Muscle of back (tissue), 13 donors: ENCODE measurements at places on chromosomes 4 and X.
A peak's percentile ranks its signal among the peaks of the same experiment; 100 is the strongest.

DNA sequence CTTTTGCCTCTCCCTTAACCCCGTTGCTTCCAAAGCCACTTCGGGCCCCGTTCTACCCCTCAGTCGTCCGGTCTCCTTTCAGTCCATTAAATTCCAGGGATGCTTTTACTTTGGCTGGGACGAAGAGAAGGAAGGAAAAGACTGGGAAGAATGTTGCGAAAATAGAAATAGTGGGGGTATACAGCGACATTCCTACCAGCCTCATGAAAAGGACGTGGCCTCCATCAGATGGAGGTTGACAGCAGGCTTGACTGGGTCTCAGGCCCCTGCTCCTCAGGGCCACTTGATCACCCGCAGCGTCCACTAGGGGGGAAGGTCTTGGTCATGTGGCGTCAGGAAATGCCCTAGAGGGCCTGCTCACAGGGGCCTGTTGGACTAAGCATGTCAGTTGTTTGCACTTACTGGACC, 657 bp upstream of the ANKRD50 start:
- DNase-seq, result no peak

DNA sequence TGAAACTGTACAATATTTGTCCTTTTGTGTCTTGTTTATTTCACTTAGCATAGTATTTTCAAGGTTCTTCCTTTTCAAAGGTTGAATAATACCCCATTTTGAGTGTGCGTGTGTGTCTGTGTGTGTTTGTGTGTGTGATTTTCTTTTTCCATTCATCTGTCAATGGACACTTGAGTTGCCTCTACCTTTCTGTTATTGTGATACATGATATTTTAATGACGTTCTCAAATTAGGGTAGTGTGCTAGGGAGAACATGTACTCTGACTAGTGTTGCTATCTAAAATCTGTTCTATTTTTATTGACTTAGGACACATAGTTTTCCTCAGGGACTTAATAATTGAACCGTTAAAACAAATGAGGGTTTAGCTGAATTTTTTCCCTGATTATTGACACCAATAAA, 9.9 kb downstream of the MMRN1 start:
- DNase-seq, result no peak

DNA sequence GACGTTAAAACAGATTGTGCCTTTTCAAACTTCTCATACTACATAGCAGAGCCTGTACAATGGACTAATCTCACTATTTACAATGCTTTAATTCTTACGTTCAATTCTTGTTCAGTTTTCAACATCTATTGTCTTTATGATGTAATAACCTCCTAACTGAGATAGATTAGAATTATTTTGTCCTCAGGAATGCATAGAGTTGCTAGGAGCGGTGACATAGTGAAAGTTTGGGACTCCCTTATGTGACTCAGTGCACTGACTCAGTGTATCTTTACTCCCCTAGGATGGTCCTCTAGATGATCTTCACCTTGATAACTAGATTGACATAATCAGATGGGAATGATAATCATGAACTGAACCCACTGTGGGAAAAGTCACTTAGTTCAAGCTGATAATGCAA, 151.5 kb downstream of the VEGFC start:
- DNase-seq, result no peak

DNA sequence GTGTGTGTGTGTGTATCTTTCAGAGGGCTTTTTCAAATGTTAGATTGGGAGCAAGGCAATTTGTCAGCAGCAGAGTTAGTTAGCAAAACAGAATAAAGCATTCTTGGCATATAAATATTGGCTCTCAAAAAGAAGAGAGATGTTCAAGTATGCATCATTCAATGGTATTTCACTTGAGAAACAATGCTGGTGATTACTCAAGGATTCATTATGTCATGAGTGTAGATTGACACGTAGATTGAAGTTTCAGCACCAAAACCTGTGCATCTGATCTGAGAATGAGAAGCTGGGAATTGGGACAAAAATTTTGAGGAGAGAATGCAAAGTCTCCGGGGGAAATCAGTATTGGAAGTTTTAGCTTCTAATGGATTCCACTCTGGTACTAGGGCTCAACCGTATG, 241.4 kb downstream of the FRMPD4 start:
- no peak for DNase-seq

DNA sequence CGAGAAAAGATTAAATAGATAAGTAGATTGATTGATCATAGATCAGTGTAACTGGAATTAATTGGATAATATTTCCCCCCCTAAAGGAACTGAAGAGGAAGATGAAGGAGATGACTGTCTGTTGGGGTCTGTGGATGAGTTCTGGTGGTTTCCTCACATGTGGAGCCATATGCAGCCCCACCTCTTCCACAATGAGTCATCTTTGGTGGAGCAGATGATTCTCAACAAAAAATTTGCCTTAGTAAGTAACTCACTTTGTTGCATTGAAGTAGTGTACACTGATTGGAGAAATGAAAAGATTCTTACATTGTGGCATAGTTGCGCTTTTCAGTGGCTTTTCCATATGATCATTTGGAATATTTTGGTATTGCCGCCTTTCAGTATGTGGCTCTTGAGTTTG, 80.4 kb downstream of the NDST3 start:
- DNase-seq, result no peak

DNA sequence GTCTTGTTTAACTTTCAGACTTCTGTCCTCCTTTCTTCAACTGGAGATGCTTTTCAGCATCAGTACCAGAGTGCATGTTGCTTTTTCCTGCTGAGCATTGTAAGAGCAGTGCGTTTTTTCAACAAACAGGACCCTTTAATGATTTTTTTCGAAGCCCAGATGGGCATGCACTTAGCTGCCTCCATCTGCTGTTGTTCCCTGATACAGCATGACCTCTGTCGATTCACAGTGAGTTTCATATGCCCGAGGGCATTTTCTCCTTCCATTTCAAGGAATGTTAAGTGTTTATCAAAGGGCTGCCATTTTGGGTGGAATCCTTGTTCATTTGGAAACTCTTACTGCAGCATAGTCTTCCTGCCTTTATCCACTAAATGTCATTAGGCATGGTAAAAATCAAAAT, 428.6 kb downstream of the DTHD1 start:
- DNase-seq, result no peak

GRCh38 chr4:82499738-82500434, 61.9 kb downstream of the TMEM150C start:
- DNase-seq, result no peak

DNA sequence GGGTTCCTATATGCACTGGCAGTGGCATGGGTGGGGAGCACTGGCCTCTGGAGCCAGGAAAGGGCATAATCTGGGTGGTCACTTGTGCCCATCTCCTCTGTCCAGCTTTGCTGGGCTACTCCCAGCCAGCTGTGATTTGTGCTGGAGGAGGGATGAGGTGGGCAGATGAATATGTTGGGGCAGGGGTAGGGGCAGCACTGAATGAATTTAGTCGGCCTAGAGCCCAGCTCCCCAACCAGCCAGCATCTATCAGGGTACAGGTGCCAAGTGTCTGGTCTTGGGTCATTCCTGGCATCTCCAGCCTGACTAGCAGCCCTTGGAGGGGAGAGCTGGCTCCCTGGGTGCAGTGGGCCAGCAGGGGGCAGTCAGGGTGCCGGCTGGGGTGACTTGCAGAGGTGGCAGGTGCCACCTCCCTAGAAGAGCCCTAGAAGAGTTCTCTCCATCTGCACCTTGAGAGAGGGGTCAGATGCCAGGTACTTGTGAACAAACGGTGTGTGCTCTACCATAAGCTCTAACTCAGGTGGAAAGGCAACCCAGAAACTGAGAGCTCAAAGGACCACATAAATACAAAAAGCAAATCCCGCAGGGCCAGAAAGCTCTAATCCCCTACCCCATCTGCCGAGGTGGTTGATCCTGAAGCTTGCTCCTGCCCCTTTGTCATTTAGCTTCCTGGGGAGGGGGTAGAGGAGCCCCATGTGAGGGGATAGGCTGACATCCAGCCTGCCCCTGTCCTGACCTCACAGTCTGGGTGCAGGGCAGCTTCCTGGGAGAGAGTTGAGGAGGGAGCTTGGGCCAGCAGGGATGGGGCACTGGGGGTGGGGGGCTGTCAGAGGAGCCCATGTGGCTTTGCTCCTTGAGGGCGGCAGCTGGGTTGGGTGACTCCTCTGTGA, 2.2 kb downstream of the SORCS2 start:
- DNase-seq, result no peak

GRCh38 chrX:118761939-118762707, 34.7 kb downstream of the IL13RA1 start:
- DNase-seq, result peak; percentile 43

GRCh38 chrX:49257846-49258748, 6.4 kb downstream of the FOXP3 start:
- DNase-seq, result no peak

- DNase-seq, result no peak
These were observed 133.3 kb upstream of the ZIC3 start for GRCh38 chrX:137432609-137433008.

GRCh38 chr4:152258804-152259708, 276.8 kb downstream of the FBXW7 start:
- DNase-seq, result peak; percentile 16

DNA sequence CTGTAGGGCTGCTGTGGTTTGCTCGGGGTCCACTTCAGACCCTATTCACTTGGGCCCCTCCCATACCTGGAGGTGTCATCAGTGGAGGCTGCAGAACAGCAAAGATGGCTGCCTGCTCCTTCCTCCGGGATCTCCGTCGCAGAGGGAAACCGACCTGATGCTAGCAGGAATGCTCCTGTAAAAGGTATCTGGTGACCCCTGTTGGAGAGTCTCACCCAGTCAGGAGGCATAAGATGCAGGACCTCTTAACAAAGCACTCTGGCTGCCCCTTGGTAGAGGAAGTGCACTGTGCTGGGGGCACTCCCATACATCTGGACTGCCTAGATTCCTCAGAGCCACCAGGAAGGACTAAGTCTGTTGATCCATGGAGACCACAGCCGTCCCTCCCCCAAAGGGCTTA, 296.9 kb downstream of the GRID2 start:
- no peak for DNase-seq

DNA sequence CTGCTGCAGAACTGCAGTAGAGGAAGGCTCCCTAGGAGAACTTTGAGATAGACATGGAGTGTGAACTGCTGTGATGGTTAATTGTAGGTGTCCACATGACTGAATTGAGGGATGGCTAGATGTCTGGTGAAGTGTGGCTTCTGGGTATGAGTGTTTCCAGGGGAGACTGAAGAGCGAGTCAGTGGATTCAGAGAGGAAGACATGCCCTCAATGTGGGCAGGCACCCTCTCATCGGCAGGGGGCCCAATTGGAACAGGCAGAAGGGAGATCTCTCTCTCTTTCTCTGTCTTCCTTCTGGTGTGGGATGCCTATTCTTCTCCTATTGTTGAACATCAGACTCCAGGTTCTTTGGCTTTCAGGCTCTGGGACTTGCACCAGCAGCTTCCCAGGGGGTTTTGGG, 304.7 kb upstream of the GATB start:
- DNase-seq, result no peak

DNA sequence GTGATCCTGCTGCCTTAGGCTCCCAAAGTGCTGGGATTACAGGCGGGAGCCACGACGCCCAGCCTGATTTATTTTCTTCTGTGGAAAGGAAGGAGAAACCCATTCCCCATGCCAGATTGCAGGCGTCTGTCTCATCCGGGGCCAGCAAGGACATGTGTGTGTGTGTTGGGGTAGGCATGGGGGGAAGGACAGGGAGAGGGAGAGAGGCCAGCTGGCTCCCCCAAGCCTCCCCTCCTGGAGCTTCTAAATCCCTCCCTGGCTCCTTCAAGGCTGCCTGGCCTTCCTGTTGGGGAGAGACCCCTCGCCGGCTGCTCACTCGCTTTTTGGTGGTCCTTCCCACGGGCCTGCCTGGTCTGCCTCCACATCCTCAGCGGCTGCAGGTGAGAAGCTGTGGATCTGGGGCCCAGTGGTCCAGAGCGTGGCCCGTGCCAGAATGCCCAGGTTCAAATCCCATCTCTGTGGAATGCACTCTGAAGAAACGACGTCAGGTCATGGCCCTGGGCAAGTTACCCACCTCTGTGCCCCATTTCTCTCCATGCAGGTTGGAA, 1.3 kb upstream of the PLXNB3 start:
- no peak for DNase-seq

GRCh38 chr4:175281894-175282293, 363.7 kb downstream of the ADAM29 start:
- no peak for DNase-seq

- DNase-seq, result no peak
These were observed 72.1 kb downstream of the GPR82 start for GRCh38 chrX:41796046-41796445.

DNA sequence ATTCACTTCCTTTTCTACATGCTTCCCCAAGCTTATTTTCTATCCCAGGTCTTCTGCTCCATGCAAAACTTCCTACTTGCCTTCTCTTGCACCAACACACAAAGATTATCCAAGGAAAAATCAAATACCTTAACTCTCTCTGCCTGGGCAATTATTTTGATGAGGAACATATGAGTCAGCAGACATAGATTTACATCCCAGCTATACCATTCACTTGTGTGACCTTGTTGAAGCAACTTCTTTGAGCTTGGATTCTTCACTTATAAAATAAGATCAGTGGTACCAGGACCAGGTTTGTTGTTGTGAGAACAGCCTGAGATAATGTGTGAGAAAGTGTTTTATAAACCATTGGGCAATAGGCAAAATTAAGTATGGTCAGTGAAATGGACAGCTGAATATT, 39.1 kb upstream of the TMEM192 start:
- no peak for DNase-seq

DNA sequence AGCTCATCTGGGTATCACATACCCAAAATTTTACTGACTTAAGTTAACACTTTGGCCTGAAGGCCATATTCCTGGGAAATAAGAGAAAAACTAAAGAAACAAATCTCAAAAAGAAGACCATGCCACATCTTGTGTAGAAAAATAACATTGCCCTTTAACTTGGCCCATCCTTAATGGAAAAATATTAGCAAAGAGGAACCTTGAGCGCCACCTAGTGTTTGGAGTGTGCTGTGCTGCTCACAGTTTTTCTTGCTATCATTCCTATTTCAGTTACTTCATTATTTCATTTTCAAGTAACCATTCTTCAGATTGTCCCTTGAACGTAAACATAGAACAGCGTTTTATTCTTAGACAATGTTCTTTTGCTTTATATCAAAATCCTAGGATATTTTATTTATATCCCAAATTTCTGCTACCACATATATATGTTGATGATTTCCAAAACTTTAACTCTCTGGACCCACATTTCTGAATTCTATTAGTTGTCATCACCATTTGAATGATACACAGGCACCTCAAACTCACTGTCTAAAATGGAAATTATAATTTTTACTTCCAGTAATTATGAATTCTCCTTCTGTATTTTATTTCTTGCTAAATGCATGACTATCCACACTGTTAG, 999.0 kb upstream of the ADGRL3 start:
- peak; percentile 55 for DNase-seq

DNA sequence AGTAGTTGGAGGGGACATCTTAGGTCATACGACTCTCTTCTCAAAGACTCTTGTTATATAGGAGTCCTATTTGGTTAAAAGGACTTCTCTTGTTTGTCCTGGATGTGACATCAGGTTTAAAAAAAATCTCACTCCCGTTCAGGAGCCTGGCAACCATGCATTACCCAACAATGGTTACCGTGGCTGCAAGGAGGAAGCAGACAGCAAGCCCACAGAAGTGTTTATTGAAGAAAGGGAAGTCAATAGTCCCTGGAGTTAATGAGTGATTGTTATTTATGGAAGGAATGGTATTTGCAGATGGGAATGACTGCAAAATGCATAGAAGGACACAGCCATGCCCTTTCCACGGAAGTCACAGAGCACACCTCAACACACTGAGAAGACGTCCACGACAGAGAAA, 75.9 kb upstream of the ENPP6 start:
- no peak for DNase-seq

- DNase-seq, result no peak
These were observed 100.2 kb downstream of the KLHL13 start for GRCh38 chrX:118016422-118016821.

GRCh38 chr4:139915037-139915436, 238.9 kb downstream of the MAML3 start:
- no peak for DNase-seq
